ENCODE measurements at places on chromosomes 2 and 18.

DNA sequence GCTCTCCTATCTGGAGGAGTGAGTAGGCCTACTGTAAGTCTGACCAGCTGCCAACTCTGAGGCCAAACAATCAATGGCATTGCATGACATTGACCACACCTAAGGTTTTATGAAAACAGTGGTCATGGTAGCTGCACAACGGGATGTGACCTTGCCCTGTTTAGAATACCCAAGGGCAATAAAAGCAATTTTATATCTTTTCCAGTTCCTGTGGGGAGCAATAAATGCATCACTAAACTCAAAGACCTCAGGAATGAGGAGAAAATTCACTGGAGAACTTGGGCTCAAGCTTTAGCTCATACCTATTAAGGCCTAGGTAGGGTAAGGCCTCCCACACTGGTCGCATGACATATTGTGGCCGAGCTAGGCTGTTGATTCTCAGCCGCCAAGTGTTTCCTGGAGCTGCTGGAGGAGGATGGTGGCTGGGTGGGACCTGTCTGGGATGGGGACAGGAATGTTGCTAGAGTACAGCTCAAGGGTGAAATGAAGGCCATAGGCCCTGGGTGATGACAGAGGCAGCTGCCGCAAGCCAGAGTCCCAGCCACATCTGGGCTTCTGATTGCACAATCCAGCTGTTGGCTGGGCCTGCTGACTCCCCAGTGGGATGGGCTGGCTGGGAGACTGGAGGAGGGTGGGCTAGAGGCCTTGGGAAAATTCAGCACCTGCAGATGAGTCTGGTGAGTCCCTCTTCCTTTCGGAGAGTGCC lies 313.7 kb downstream of the CYP26B1 start:
- peak; percentile 25 for DNase-seq

DNA sequence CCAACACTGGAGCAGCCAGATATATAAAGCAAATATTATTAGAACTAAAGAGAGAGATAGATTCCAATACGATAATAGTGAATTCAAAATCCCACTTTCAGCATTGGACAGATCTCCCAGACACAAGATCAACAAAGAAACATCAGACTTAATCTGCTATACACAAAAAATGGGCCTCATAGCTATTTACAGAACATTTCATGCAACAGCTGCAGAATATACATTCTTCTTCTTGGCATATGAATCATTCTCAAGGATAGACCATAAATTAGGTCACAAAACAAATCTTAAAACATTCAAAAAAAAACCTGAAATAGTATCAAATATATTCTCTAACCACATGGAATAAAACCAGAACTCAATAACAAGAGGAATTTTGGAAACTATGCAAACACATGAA lies 23.8 kb upstream of the BAZ2B start:
- no peak for DNase-seq

DNA sequence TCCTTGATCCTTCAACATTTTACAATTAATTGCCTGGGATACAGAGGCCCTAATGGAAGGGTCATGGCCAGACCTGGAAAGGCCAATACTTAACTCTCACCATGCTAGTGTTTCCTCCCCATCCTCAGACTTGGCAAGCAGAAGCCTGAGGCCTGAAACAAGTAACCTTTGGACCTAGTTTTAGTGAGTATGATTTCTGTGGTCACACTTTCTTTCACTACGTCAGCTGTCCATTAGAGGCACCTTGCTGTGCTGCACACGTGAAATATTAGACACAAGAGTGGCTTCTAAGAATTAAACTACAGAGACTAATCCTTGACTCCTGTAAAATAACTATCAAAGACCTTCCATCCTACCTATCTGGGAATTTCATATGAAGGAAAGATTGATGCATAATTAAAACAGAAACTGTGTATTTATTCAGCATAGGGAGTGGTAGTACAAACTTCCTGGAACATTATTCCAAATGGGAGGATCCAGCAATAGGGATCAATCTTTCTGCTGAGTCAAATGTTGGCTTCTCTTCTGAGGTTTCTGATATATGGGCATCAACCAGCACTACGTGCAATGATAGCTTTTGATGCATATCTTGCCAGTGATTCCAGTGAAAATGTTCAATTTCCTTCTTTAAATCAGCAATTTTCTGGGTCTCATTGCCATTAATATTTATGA lies 249.7 kb downstream of the IKZF2 start:
- DNase-seq, result peak; percentile 35

DNA sequence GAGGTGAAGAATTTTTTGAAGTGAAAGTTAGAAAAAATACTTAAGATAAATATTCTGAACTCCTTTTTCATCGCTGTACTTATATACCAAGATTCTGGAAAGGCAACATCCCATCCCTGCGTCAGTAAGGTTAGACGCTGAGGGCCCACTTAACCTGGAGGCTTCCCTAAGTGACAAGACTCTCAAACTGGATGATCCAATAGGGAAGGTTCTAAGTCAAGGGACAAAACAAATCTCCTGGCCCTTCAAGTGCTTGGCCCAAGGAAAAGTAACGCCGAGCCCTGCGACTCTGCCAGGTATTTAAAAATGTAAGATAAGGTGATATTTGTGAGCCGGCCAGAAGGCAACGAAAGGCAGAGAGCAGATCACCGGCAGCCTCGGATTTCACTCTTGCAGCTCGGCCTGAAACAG lies 1.3 kb downstream of the STK39 start:
- DNase-seq, result no peak

- peak; percentile 48 for DNase-seq
Observed at GRCh38 chr2:106130251-106130998, 63.7 kb downstream of the UXS1 start.

Measured in colonic mucosa (tissue), 4 donors.